NCI-H2171 treated with DMSO at 0.1 percent for 48 hours (cell line): ENCODE measurements at places on chromosomes 13 and 19.

DNA sequence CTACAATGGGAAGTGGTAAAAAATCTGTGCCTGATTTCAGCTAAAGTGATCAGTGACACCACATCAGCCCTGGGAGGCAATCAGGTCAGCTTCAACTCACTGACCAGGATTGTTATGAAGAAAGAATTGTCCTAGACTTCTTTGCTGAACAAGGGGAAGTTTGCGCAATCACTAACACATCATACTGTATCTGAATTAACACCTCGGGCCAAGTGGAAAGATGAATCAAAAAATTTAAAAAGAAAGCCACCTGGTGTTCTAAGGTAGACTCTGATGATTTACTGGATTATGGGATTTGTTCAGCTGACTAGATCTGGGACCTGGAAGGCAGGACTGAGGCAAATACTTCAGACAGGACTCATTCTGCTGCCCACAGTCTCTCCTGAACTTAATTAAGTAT is 161.8 kb downstream of the DIAPH3 start:
- no peak for DNase-seq

DNA sequence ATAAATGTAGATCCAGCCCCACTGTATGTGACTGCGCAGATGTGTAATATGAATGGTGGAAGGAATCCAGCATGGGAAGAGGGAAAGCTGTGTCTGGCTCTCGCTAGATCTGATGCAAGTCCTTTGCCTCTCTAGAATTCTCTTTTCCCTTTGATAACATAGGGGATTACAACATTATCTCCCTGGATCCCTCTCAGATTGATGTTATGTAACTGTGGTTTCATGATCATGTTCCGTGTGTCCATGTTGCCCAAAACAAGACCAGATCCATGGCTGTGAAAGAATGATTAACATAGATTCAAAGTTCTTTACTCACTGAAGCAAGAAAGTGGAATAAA is 184.0 kb upstream of the UBL3 start:
- no peak for DNase-seq

GRCh38 chr19:48987323-48987722 is 5.8 kb downstream of the GYS1 start:
- no peak for DNase-seq

- peak; percentile 81 for DNase-seq
Measured at GRCh38 chr19:9791552-9792205, 23.1 kb upstream of the ZNF846 start.

GRCh38 chr13:103694471-103694870 is 628.3 kb upstream of the SLC10A2 start:
- DNase-seq: peak; percentile 28

- DNase-seq: no peak
Measured at GRCh38 chr13:103510007-103510535, 443.9 kb upstream of the SLC10A2 start.

DNA sequence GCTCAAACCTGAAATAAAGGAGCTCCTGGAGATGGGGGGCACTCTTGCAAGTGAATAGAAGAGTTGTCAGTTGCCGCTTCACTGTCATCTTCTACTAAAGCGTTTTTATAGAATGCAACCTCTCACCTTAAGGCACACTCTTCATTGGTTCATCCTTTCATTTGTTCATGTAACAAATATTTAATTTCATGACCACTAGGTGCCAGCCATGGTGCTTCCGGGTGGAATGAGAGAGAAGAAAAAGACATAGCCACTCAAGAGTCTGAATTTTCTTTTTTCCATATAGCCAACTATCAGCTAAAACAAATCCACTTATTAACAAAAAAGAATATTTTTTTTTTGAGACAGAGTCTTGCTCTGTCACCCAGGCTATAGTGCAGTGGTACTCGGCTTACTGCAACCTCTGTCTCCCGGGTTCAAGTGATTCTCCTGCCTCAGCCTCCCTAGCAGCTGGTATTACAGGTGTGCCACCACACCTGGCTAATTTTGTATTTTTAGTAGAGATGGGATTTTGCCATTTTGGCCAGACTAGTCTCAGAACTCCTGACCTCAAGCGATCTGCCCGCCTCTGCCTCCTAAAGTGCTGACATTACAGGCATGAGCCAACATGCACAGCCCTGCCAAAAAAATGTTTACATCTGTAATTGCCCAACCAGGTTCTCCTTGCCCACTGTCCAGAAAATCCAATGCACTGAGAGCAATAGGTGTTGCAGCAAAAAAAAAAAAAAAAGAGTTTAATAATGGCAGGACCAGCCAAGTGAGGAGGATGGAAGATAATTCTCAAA is 22.1 kb upstream of the SACS start:
- DNase-seq: no peak

DNA sequence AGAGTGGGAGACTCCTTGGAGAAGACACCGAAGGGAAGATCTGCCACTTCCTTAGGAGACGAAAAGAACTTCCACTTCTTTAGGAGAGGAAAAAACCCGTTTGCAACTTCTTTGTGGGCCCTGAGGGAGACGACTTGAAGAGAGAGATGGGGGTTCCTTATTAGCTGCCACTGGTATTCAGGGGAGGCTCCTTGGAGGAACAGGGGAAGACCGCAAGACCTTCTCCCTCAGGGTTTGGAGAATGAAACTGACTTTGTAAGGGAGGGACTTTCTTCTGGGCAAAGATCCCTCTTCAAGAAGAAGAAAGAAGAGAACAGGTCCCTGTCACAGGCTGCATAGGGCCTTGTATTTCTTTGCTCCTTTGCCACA is 416 bp downstream of the BCKDHA start:
- DNase-seq: no peak

DNA sequence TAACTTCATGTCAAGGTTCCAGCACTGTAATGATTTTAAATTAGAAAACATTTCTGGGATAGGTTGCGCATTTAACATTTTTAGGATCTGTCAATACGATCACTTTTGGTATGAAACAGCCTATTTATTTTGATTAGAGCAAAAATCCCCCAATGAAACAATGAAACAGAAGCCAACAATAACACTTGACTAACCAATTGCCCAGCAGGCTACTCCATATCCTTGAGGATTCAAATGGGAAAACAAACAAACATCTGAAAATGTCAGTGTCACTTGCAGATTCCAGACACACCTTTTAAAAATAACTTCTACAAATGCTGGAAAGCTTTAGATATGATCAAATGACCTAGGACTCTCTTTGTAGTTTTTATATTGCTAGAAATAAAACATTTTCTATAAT is 1412.5 kb upstream of the PRR20A start:
- no peak for DNase-seq

DNA sequence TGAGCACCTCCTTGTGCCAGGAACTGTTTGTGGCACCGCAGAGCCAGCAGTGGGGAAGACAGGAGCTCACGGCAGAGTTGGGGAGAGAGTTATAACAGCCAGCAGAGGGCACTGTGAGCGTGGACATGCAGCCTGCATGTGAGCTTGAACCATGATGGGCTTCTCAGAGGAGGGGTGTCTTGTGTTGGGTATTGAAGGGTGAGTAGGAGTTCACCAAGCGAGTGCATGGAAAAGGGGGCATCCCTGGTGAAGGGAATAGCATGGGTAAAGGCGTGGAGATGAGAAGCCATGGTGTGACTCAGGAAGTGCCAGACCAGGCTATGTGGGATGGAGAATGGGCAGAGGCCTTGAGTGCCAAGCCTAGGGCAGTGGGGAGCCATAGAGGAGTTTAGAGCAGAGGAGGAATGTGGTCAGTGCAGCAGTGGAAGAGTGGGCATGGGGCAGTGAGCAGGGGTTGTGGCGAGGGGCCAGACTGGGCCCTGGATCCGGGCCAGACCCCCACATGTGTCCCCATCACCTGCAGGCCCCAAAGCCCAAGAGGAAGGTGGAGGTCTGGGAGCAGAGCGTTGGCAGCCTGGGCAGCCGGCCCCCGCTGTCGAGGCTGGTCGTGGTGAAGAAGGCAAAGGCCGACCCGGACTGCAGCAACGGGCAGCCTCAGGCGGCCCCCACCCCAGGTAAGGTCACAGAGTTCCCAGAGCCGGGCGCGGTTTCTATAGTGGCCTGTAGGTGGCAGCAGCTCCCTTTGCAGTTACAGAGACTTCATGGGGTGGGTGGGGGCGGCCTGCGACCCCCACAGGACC is 11.8 kb upstream of the SHD start:
- DNase-seq: peak; percentile 74

DNA sequence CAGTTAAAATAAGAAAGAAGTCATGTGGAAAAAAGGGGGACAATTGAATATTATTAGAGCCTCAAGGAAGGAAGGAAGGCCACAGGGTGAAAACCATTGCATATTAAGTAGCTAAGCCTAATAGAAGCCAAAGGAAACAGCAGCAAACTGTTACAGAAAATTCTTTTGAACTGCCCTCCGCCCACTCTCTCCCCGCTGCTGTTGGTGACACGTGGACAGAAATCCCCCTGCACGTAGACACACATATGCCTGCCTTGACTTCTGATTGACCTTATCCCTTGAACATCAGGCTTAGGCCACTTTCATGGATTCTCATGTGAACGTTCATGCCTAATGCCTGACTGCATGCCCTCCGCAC is 229.1 kb downstream of the KCNRG start:
- no peak for DNase-seq

- DNase-seq: no peak
Measured at GRCh38 chr19:45664575-45664974, 3.4 kb upstream of the GIPR start.

DNA sequence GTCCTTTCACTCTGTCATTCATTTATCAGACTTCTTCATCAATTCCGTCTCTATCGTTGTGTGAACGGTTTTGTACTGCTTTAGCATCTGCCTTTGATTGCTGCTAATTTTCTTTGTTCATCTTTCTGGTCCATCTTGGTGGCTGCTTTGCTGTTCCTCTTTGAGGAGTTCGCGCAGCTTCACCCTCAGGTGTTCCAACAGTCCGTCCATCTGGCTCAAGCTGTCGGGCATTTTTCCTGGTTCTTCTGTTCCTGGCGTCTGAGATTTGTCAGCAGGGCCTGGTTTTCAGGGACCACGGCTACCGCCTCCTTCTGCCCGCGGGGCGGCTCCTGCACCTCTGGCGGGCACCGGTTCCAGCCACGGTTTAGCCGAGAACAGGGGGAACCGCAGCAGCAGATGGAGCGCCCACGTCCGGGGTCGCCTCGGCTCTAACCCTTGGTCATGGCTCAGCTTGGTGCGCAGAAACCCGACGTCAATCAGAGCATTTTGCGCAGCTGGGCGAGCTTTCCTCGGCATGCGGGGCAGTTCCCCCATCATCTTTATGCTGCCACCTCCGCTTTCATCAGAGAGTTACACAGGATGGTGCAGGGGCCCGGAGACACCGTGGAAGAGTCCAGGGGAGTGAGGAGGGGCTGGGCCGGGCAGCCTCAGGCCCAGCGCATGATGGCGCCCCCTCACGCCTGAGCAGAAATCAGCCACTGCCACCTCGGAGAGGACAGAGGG is 89.5 kb downstream of the ZNF100 start:
- no peak for DNase-seq

- no peak for DNase-seq
Measured at GRCh38 chr13:111954661-111955411, 112.1 kb upstream of the SOX1 start.

DNA sequence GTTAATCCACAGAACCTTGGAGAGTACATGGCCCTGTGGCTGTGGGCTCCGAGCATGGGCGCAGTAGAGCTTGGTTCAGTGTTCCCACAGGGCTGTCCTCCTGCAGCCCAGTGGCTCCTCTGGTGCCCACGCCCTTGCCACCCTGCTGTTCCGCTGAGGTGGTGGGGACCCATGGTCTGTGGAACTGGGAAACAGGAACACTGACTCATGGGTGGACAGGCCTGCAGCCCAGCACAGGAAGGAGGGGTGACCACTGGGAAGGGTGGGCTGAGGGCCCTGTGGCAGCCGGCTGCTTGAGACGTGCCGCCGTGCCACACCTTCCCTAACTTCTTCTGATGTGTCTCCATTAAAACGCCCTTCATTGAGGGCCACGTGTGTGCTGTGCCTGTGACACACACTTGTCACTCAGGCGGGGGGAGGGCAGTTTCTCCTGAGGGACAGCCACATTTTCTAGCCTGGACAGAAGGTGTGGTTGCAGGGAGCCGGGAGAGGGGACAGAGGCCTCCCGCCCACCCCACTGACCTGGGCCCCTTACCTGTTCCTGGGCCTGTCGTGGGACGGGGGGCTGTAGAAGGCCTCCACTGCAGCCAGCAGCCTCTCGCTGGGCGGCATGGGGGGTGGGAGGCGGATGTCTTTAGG is 21.1 kb downstream of the CHERP start:
- no peak for DNase-seq

DNA sequence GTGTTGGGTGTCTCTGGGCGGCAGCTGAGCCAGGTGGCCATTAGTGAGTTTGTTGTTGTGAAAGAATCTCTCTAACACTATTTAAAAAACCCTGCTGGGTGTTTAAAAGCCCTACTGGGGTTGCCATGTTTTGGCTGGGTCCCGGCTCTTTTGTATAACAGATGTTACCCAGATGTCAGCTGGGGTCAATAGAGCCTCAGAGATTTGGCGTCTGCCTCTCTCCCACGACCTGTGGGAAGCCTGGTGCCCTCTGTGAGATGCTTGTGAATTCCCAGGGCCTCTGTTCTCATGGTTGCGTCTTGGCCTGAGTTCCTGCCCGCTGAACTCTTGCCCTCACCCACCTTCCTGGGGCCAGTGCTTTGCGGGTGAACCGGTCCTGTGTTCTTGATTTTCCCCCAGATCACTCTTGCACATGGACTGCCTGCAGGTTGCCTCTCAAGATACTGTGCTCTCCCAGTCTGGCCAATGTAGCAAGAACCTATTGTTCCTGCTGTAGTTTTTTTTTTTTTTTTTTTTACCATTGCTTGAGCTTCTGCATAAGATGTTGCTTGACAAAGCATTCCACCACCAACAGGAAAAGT is 9.5 kb downstream of the NFILZ start:
- no peak for DNase-seq

DNA sequence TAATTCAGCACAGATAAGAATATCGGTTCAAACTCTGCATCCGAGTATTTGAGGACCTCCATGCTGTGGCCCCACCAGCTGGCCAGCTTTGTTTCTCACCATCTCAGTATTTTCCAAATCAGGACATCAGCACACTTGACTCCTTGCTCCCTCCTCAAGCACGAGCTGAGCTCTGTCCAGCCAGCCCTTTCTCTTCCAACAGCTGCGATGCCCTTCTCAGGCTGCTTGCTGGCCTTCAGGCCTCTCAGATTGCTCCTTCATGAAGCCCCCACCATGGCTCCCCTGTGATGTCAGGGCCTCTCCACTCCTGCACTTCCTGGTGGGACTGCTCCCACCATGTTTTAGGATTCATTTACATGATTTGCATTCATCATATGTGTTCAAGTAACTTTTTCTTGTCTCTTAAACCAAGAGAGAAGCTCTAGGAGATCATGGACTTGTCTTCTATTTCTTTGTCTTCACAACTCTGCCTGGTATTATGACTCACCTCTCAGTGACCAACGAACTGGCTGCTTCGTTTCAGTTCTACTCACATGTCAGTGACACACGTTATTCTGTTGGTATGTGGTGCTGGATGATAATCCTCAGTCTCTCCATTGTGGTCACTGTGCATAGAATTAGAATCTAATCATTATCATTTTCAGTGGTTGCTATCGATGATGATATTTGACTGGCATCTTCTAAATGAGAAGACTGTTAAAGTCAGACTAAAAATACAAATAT is 471.7 kb downstream of the EFNB2 start:
- no peak for DNase-seq
